ENCODE measurements at places on chromosomes 7 and 10.

DNA sequence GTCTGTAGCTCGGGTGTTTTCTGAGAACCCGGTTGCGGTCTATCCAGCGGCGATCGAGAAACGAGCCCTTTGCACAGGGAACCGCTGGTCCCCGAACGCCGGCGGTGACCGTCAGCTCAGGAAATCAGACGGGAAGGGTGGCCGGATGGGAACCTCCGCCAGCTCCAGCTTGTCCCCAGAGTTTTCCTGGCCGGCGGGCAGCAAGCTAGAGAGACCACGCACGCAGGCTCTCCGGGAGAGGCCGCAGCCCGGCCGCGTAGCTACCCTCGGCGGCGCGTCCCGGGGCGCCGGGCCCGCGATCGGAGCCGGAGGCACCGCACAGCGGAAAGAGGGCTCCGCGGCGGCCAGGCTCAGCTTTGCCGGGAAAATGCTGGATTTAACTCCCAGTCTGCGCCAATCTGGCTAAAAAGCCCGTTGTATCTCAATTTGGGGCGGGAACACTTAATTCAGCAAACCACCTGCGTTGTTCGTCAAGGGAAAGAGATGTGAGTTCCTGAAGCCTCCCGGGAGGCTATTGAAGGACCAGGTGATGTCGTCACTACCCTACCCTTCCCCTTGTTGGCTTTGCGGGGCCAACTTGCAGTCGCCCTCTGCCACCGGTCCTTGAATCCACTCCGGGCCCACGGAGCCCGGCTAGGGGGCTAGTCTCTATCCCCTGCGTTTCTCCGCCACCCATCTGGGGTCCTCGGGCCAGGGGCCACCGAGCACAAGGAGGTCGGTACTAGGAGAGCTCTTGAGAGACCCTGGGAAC, 859 bp upstream of the CH25H start:
- no peak for DNase-seq

GRCh38 chr7:73936967-73937366, 76.0 kb downstream of the TMEM270 start:
- no peak for DNase-seq

- DNase-seq = no peak
These were observed 74.4 kb downstream of the ANK3 start for GRCh38 chr10:60315311-60315710.

DNA sequence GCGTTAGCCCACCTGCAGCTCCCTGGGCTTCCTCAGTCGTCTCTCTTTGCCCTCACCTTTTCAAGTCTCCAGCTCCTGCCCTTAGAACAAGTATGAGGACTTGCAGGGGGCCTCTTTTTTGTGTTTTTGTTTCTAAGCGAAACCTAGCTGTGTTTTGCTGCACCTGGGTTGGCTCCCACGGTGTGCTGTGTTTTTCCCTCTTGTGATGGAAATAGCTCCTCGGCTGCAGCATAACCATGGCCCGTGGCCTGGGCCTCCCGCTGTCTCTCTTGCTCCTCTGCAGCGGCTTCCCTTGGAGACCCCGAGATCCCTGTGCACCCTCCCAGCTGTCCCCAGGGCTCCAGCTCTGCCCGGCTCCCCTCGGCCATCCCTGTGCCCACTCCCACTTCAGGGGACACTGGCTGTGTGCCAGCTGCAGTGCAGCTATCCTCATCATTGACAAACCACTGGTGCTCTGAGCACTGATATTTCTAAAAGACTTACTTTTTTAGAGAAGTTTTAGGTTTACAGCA, 75.6 kb upstream of the TCERG1L start:
- no peak for DNase-seq

- no peak for DNase-seq
These were observed 8.7 kb downstream of the DUSP5 start for GRCh38 chr10:110506448-110506847.

- DNase-seq = no peak
These were observed 42.1 kb upstream of the EMX2 start for GRCh38 chr10:117500456-117500855.

- DNase-seq = no peak
These were observed 9.2 kb upstream of the SFRP5 start for GRCh38 chr10:97780841-97781617.

Measured in hippocampal formation (tissue), 2 donors.